ENCODE measurements at places on chromosomes 2 and 18.
A peak's percentile ranks its signal among the peaks of the same experiment; 100 is the strongest.

DNA sequence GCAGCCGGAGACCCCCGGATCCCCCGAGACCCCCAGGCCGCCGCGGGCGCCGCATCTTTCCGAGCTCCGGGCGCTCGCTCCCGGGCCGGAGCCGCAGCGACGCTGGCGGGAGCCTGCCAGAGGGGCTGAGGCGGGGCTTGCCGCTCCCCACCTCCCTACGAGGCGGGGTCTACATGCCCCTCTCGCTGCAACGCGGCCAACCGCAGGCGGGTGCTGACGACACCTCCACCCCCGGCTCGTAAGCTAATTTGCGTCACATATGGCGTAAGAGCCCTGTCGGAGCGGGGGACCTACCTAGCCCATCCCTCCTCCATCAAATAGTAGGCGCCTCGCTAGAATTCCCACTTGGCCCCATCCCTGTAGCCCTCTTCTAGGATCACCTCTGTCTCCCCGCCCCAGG is at the start of gene PTPRN:
Gene PTPRN, minus strand, starts transcription at position 124 of the 400 bp plus-strand sequence. Its CDS starts 69 bp downstream, at position 55.
- DNase-seq = no peak

DNA sequence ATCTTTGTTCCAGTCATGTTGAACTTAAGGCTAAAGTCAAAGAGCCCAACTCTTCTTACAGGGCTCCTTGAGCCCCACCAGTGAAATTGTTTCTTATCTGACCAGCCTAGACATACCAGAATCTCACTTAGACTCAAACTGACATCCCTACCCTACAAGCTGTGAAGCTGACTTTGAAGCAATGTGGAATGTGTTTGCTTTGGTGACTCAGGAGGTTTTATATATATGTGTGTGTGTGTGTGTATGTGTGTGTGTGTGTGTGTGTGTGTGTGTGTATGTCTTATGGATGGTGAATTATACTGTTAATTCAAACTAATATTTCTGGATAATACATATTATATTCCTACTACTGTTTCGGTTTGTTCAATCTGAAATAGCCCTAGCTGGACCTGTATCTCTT is 67.3 kb downstream of the CAMKMT start:
- DNase-seq = no peak

GRCh38 chr2:143513081-143513480 is 383.9 kb downstream of the ARHGAP15 start:
- peak; percentile 32 for DNase-seq

- no peak for DNase-seq
Observed at GRCh38 chr2:20050104-20050645, 1.3 kb downstream of the LAPTM4A start.

DNA sequence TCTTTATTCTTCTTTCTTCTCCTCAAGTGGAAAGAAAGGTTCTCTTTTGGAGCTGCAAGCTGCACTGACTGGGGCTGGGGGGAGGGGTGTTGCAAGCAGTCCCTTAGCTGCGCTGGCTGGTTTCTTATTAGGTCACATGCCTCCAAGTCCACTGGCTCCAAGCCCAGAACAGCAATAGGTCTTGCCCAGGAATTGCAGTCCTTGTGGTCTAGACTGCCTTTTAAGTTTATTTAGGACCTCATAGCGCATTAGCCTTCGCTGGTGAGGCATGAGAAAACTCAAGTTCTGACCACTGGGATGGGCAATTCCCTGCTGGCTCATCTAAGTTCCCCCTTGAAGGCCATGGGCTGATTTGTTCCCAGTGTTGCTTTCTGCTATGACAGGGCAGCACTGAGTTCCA is 138.6 kb upstream of the SCN7A start:
- no peak for DNase-seq

DNA sequence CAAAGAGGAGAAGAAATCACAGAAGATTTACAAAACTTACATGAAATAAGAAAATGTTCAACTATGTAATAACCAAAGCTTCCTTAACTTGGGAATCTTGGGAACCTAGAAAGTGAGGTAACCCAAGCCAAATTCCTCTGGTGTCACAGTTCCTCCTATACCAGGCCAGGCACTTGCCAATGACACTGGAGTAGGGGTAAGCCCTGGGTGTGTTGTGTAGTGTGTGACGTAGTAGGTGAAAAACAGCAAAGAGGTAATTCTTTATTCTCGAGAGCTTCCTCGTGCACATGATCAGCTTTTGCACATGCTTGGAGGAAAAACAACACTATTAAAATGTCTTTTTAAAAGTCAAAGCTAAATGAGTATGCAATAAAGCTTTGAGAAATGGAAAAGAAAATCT is 118.0 kb downstream of the METTL8 start:
- DNase-seq = no peak

- DNase-seq = no peak
Observed at GRCh38 chr2:241295326-241296095, 20.0 kb downstream of the HDLBP start.

DNA sequence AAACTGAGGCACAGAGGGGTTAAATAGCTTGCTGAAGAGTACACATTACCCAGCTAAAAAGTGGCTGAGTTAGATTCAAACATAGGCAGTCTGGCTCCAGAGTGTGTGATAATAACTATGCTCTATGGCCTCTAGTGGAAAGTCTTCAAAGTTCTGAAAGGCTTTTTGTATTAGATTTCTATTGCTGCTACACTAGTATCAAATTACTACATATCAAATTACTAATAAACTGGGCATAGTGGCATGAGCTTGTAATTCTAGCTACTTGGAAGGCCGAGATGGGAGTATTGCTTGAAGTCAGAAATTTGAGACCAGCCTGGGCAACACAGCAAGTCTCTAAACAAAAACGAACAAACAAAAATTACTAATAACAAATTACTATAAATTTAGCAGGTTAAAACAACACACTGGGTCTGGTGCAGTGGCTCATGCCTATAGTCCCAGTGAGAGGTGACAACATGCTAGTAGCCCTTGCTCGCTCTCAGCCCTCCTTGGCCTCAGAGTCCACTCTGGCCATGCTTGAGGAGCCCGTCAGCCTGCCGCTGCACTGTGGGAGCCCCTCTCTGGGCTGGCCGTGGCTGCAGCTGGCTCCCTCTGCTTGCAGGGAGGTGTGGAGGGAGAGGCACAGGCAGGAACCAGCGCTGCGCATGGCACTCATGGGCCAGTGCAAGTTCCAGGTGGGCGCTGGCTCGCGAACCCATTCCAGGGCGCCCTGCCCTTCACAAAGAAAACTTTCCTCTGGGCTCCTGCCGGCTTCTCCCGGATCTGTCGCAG is 38.2 kb upstream of the TWSG1 start:
- no peak for DNase-seq

DNA sequence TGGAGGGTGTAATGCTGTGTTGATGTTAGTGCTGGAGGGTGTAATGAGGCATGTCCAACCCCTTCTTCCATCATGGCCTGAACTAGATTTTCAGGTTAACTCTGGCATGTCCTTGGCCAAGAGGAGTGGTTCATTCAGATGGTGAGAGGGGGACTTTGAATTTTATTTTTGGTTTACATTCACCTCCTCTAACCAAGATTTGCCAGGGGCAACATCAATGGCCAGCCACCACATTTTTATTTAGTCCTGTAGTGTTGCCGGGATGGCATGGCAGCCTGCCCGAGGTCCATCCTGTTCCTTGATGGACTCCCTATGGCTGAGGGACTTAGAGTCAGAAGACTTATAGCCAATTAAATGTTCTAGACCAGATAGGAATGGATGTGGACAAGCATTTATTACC is 484.6 kb upstream of the HS6ST1 start:
- no peak for DNase-seq

DNA sequence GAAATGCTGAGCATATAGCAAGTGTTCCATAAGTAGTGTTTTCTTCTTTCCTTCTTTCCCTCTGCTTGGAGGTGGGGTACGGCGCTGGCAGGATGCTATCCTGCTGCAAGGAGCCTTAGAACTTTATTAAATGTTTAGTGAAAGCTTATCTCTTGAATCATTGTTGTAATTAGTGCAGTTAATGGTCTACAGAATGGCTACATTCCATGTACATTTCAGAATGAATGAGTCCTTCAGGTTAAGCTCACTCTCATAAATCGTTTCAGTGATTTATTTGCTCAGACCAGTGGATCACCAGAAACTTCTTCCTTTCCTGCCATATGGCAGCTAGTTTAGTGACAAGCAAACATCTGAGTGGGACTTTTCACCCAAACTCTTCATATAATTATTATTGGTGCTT is 3.3 kb upstream of the YWHAQ start:
- DNase-seq = no peak

GRCh38 chr2:72134408-72134996 is 13.2 kb downstream of the CYP26B1 start:
- no peak for DNase-seq

GRCh38 chr2:64987001-64987955 is 1.9 kb upstream of the SLC1A4 start:
- no peak for DNase-seq

DNA sequence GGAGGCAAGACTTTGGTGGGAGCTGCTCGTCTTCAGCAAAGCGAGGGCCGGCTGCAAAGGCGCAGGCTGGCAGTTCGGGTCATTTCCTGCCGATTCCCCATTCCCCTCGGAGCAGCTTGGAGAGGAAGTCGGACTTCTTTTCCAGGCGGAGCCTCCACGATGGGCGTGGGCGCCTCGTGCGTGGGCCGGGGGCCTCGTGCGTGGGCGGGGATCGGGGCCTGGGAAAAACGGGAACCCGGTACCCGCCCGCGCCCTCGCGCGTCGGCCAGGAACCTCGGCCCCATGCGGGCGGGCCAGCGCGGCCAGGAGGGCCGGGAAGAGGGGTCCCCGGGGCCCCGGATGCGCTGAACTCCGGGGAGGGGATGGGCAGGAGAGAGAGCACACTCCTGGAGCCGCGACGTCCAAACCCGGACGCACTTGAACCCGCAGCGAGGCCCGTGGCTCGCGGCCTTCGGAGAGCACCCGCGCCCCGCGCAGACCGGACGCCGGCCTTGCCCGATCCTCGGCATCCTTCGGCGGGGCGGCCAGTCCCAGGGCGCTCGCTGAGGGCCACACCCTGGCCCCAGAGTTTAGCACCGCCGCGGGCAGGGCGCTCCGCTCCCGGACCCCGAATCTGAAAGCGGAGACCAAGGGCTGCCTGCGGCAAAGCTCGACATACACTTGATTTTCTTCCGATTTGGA is 368.4 kb downstream of the MTX2 start:
- peak; percentile 34 for DNase-seq

GRCh38 chr2:240948905-240949790 is 43.0 kb downstream of the CROCC2 start:
- DNase-seq = no peak

DNA sequence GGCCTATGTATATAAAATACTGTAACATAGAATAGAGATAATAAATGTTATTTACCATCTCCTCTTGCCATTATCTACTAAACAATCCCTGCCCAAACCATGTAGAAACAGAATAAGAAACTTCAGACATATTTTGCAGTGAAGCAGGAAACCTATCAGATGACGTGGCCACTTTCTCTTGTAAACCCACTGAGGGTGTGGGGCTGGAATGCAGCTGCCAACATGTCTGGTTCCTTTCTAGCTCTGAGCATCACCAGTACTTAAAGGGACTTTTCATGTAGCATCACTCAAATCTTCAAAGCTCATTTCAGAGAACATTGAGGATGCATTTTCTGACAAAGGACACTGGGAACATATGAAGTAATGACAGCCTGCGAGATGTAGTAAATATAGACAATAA is 251.8 kb downstream of the LPIN1 start:
- DNase-seq = no peak

DNA sequence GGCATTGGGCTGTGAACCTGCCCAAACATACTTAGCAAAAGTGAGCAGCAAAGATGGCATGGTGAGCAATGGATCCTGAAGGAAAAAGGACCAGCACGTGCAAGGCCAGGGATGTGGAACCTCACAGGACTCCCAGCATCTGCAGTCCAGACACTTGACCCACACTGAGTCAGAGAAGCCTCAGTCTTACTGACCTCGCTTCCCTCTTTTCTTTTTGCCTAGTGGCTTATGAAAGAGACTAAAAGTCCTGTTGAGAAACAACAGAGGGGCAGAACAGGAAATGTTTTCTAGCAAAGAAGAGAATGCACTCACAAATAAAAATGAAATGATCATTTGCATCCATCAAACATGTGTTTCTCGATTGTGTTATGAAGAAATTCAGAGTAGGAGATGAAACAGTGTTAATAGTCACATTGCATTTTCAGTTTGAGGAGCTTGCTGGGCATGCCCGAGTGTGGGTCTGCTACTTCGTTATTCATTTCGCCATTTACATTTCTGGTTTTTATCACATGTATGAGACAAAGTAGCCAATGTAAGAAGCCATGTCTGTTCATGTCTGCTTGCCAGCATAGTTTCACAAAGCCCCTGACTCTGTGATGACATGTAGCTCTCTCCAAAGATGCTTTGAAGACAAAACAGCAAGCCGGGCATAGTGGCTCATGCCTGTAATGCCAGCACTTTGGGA is 118.4 kb downstream of the INO80D start:
- no peak for DNase-seq

GRCh38 chr2:106038601-106039375 is 155.3 kb downstream of the UXS1 start:
- no peak for DNase-seq

DNA sequence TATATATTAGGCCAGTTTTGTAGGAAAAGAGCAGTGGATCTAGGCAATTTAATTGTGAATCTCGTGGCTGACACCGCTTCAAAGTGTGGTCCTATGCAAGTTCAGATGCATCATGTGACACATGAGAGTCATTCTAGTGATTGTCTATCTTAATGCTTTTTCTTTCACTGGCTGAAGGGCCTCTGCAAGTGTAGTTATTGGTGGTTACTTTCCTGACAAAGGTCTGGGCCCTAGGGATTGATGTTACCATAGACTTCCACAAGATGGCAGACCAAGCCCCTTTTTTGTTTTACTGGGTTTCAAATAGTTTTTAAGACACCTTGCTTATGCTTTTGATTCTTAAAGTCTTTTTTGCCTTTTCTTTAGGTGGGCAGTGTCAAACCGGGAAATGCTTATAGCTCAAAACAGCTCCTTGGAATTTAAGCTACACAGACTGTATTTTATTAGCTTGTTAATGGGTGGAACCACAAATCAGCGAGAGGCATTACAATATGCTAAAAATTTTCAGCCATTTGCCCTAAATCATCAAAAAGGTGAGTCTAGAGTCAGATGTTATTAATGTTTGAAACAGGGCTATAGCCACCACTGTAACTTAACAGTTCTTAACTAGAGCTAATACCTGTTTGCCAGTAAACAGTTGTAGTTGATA is 25.9 kb downstream of the CD8A start:
- peak; percentile 48 for DNase-seq

DNA sequence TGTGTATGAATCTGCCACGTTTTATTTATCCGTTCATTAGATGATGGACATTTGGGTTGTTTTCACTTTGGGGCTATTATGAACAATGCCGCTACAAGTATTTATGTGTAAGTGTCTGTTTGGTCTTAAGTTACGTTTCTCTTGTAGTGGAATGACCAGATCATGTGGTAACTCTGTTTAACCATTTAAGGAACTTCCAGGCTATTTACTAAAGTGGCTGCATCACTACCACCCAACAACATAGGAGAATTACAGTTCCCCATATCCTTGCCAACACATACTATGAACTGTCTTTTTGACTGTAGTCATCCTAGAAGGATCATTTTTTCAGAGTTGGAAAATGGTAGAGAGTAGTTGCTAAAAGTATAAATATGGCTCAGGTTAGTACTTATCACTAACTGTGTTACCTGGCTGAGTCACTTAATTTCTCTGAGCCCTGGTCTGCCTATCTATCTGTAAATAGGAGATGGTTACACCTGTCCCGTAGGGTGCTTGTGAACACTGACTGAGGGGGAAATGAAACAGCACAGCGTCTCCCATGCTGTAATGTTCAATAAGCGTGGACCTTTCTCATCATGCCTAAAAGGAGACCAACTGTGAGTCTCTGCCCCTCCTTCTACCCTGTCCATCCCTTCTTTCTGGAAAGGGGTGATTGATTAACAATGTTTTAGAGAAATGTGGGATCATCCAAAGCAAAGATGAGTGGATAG is 103.1 kb downstream of the SH3RF3 start:
- no peak for DNase-seq

Data from HuH-7 (cell line).